Activated naive CD4-positive, alpha-beta T cell (primary cell): ENCODE measurements at places on chromosomes 16 and 17.

GRCh38 chr17:60390186-60390585 is 1.7 kb downstream of the USP32 start:
- no peak for DNase-seq

DNA sequence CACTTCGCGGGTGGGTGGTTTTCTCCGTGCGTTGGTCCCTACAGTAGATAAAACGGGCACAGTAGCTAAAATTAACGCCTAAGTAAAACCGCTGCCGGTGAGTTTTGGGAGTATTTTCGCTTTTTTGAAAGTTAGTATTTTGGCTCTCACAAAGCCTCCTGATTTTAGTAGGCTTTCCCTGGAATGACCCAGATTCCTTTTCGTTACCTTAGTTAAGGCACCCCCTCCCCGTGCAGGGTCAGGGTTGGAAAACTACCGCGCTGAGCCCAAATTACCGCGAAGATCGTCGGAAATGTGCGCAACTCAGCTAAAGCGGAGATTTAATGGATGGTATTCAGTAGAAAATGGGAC is 28.3 kb upstream of the ST6GALNAC1 start:
- no peak for DNase-seq

- DNase-seq: no peak
Measured at GRCh38 chr16:7185165-7185564, 147.5 kb upstream of the RBFOX1 start.

GRCh38 chr17:79798299-79799173 is 1.7 kb upstream of the CBX8 start:
- DNase-seq: no peak

- DNase-seq: no peak
Measured at GRCh38 chr16:84996365-84996764, 15.0 kb downstream of the ZDHHC7 start.
